ENCODE measurements at places on chromosomes 6 and 20.

- H3K27me3 ChIP-seq: no peaks in the 10 kb centered on the region
- no peaks in the 10 kb centered on the region for H3K36me3 ChIP-seq
- H3K4me3 ChIP-seq: no peak overlapping the region
- no peak overlapping the region for H3K27ac ChIP-seq
Measured at GRCh38 chr6:56803594-56803993, 151.3 kb upstream of the BEND6 start.

DNA sequence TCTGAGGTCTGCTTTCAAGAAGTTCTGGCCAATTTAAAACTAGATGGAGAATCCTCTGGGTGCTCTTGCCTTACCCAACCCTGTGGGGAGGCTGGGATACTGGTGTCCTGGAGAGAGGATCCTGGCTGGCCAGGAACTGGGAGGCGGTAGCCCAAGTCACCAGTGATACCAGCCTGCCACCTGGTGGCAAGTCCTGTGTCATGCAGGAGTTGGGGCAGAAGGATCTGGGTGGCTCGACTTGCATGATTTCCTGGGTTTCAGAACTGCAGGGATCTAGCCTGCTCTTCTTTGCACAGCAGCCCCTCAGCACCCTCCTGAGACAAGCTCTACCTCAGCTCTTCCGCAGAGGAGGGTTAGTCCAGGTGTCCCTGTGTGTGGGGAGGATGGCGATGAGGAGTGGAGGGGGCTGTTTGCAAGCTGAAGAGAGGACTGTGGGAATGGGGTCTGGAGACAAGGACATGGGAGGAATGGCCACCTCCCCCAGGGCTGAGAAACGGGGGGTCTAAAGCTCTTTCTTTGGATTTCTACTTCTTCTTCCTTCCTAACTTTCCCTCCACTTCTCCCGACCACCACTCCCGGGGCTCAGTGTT is 4.2 kb downstream of the KCNK17 start:
- H3K4me3 ChIP-seq: no peak overlapping the region
- H3K27ac ChIP-seq: no peak overlapping the region
- H3K27me3 ChIP-seq: peaks cover 23% of the 10 kb centered on the region
- DNase-seq: peak; percentile 56
- H3K36me3 ChIP-seq: peaks cover 2% of the 10 kb centered on the region
- H3K4me1 ChIP-seq: peaks cover 6% of the 10 kb centered on the region

DNA sequence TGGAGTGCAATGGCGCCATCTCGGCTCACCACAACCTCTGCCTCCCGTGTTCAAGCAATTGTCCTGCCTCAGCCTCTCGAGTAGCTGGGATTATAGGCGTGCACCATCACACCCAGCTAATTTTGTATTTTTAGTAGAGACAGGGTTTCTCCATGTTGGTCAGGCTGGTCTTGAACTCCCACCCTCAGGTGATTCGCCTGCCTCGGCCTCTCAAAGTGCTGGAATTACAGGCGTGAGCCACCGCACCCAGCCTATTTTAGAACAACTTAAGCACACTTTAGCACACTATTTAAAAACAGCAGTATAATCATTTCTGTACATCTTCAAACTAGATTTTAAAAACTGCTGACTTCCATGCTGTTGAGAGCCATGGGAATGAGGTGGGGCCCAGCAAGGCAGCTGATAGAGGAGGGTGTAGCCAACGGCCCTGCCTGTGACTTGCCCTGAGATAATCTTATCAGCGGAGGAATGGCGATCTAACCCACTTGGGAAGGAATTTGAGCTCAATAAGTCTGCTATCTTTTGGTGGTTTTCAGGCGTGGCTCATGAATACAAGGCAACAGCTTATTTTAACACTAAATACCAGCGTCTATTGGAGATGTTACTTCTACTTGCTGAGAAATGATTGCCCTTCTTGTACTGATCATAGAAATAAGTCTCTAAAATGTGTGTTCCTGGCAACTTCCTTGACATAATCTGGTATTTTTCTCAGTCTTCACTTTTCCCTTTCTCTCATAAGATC is 12.1 kb downstream of the ZDHHC14 start:
- H3K27me3 ChIP-seq: no peaks in the 10 kb centered on the region
- H3K36me3 ChIP-seq: no peaks in the 10 kb centered on the region
- H3K4me1 ChIP-seq: no peaks in the 10 kb centered on the region
- no peak overlapping the region for H3K27ac ChIP-seq
- DNase-seq: no peak

DNA sequence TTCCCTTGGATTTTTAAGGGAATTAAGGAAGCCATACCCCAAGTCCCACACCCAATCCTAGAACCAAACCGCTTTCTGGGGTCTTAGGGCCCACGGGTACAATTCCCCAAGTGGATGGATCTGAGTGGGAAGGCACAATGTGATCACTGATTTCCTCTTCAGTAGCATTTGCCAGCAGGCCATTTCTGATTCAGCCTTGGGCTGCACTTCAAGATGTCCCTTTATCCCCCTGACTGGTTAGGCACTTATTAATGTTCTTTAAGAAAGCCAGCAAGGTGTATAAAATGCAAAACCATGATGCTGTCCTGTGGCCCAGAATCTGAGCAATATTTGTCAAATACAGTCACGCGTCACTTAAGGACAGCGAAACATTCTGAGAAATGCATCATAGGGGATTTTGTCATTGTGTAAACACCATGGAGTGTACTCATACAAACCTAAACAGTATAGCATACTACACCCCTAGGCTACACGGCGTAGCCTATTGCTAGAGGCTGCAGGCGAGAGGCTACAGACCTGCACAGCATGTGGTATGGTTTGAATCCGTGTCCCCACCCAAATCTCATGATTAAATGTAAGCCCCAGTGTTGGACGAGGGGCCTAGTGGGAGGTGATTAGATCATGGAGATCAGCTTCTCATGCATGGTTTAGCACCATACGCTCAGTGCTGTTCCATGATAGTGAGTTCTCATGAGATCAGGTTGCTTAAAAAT is 234.2 kb downstream of the NRN1 start:
- peaks cover 4% of the 10 kb centered on the region for H3K4me1 ChIP-seq
- H3K27ac ChIP-seq: no peak overlapping the region
- H3K36me3 ChIP-seq: peaks cover 2% of the 10 kb centered on the region
- no peak for DNase-seq

- H3K4me1 ChIP-seq: no peaks in the 10 kb centered on the region
- no peak overlapping the region for H3K4me3 ChIP-seq
- no peak for DNase-seq
- H3K36me3 ChIP-seq: no peaks in the 10 kb centered on the region
- peaks cover 73% of the 10 kb centered on the region for H3K27me3 ChIP-seq
Measured at GRCh38 chr20:58144096-58144495, 84.4 kb downstream of the ANKRD60 start.

DNA sequence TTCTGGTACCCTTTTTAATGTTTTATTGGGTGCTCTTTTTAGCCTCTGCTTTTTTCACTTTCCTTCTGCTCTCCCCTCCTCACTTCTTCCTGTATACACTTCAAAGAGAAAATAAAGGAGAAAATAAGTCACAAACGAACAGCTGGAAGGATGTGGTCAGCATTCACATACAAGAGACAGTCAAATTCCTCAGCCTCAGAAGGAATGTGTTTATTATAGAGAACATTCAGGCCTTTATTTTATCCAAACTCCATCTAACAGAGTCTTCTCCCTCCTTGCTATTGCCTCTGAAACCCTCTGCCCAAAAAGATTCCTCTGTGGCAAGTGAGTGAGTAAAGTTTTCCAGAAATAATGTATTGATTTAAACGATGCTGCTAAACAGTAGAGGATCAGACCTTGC is 490.4 kb downstream of the FRK start:
- H3K27ac ChIP-seq: no peak overlapping the region
- no peak overlapping the region for H3K4me3 ChIP-seq
- no peaks in the 10 kb centered on the region for H3K36me3 ChIP-seq
- no peaks in the 10 kb centered on the region for H3K27me3 ChIP-seq
- no peaks in the 10 kb centered on the region for H3K4me1 ChIP-seq

GRCh38 chr20:16740365-16741072 is 7.6 kb upstream of the OTOR start:
- peaks cover 67% of the 10 kb centered on the region for H3K36me3 ChIP-seq
- no peak for DNase-seq
- peaks cover 10% of the 10 kb centered on the region for H3K4me1 ChIP-seq
- H3K27ac ChIP-seq: peak overlapping the region; percentile 63
- H3K4me3 ChIP-seq: no peak overlapping the region
- H3K27me3 ChIP-seq: no peaks in the 10 kb centered on the region

- peaks cover 18% of the 10 kb centered on the region for H3K36me3 ChIP-seq
- H3K4me3 ChIP-seq: peak overlapping the region; percentile 65
- DNase-seq: no peak
- H3K27me3 ChIP-seq: no peaks in the 10 kb centered on the region
- peak overlapping the region; percentile 96 for H3K27ac ChIP-seq
Measured at GRCh38 chr6:36116943-36117342, 13.4 kb upstream of the MAPK13 start.
